ENCODE measurements at places on chromosomes 3 and 15.
A peak's percentile ranks its signal among the peaks of the same experiment; 100 is the strongest.

- no peak for DNase-seq
Measured at GRCh38 chr15:44033894-44034293, 161.2 kb downstream of the FRMD5 start.

GRCh38 chr3:37054370-37054769 lies 61.1 kb downstream of the MLH1 start:
- peak; percentile 42 for DNase-seq

DNA sequence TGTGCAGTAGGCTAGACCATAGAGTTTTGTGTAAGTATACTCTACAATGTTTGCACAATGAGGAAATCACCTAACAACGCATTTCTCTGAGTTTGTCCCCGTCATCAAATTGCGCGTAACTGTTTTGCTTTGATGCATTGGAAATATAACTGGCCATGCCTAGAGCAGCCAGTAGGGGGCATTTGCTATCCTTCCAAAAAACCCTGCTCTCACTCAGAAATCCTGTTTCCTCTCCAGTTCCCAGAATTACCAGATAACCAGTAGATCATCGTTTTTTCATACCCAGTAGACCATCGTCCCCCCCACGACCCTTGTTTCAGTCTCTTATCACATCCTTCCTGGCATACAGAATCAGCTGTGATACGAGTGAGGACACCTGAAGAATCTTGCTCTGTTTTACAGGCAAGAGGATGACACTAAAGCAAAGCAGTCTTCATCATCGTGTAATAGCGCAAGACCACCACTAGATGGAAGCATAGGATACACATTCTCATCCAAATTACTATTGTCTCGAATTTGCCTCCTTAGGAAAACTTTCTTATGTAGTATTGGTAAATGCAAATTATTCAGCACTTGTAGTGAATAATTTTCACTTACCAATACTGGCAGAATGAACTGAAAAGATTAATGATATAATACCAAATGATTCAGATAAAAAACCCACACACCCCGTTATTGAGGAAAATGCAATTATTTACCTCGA lies 4.4 kb upstream of the GABRR3 start:
- DNase-seq, result peak; percentile 57

- no peak for DNase-seq
Measured at GRCh38 chr15:66193066-66193465, 60.5 kb downstream of the MEGF11 start.

- no peak for DNase-seq
Measured at GRCh38 chr3:69304396-69304795, 81.5 kb downstream of the FRMD4B start.

- DNase-seq, result no peak
Measured at GRCh38 chr3:125959317-125960065, 9.5 kb upstream of the ROPN1B start.

- no peak for DNase-seq
Measured at GRCh38 chr15:31160740-31161495, 59.4 kb upstream of the TRPM1 start.

- no peak for DNase-seq
Measured at GRCh38 chr3:140349938-140350337, 327.9 kb upstream of the TRIM42 start.

- DNase-seq, result peak; percentile 49
Measured at GRCh38 chr15:70974004-70974832, 81.6 kb downstream of the LRRC49 start.

DNA sequence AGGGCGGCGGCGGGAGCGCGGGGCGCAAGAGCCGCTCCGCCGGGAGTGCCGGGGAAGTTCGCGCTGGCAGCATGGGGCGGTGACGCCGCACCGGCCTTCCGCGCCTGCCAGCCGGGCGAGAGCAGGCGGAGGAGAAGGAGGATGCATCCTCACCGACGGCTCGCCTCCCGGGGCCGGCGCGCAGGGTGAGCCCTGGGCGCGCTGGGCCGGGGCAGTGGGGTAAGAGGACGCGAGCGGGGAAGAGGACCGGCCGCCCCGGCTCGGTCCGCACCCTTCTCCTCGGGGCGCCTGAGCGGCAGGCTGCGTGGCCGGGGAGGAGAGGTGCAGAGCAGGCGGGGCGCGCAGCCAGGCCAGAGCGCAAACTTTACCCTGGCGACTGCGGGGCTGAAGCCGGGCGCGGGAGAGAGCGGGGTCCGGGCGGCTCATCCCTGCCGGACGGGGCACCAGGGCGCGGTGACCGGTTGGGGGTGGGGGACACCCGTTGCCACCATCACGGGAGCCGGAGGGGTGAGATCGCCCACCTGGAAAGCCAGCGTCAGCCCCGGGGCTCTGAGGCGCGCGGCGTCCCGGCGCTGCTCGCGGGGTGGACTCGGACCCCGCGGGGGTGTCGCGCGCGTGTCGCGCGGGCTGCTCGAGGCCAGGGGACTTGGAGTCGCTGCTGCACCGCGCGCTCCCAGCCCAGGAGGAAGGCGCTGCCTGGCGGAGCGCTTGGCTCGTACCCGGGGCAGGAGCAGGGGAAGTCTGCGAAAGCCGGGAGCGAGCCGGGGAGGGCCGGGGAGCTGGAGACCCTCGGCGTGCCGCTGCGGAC lies 542 bp downstream of the GABRA5 start:
- no peak for DNase-seq

- no peak for DNase-seq
Measured at GRCh38 chr3:142647856-142648255, 51.7 kb downstream of the PLS1 start.

DNA sequence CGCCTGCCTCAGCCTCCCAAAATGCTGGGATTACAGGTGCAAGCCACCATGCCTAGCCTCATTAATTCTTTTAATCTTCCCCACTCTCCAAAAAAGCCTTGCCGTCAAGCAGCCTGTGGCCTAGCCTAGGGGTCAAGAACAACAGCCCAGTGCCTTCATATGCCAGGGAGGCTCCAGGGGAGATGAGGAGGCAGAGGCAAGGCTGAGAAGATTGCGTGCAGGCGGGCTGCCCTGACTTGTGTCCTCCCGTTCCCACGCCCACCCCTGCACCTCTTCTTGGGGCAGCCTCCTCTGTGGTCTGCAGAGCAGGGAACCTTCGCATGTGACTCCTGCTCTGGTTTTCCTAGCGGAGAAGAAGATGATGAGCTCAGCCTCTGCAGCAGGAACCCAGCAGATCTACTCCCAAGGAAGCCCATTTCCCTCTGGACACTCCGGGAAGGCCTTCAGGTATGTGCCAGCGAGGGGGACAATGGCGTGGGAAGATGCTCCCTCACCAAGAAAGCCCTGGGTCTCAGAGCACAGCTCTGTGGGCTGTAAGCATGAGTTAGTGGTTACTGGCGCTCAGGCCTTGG lies 118.5 kb upstream of the ABHD17C start:
- DNase-seq, result no peak

GRCh38 chr3:118544458-118544857 lies 490.2 kb downstream of the IGSF11 start:
- no peak for DNase-seq

DNA sequence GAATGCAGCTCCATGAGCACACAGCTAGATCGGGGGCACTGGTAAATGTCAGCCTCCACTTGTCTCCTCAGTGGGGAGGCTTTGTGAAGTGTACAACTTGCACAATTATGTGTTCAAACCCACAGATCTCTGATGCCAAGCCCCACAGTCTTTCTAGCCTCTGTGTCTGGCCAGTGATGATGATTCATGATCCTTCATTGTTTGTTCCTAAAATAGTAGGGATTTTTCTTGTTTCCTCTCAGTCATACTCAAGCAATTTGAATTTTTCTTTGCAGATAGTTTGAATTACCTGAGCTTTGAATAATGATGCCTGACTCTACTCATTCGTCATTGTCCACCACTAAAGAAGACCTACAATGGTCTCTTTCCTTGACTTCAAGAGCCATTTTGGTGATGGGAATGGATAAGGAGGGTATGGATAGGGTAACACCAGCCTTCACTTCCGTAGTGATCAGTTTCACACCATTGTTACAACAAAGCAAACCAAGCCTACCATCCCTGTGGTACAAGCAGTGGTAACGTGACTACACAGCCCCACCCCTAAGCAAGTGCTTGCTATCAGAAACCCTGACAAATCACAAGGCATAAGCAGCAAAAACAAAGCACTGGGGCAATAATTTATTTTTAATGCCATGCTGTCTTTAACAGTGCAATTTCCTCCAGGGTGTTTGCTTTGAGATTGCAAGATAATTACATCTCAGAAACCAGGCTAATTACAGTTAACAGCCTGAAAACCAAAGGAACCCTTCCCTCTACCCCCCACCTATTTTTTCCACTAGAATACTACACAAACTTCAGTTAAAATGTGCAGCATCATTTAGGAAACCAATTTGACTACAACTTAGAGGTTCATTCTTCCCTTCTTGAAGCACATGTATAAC lies 114.1 kb upstream of the PPP2R3A start:
- DNase-seq, result no peak

DNA sequence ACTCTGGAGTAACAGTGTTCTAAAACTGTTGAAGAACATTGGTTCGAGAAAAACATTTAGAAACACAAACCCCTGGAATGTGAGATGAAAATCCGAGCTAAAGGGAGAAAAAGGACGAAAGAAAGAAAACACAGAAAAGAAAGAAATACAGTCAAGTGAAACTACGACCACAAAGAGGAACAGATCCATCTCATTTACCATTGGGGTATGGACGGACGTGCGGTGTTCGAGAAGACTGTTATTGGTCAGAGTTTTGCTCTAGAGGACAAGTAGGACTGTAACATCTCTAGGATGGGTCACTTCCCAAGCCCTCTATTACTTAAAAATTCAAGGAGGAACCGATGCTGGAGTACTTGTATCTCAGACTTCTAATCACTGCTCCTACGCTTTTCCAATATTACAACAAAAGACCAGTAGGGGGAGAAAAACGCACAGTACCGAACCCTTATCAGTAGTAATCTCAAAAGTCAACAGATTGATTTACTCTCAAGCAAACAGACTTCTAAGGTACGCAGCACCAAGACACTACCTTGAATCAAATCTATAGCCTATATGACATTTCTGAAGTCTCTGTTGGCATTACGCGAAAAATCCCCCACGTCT lies 1.1 kb upstream of the PIK3CA start:
- DNase-seq, result peak; percentile 25

GRCh38 chr3:187702507-187703033 lies at the start of gene RTP2:
Gene RTP2, minus strand, starts transcription at chr3:187702557. Its CDS starts 429 bp downstream, at chr3:187702128.
- no peak for DNase-seq

- DNase-seq, result no peak
Measured at GRCh38 chr3:136255672-136256406, 5.7 kb downstream of the PCCB start.

DNA sequence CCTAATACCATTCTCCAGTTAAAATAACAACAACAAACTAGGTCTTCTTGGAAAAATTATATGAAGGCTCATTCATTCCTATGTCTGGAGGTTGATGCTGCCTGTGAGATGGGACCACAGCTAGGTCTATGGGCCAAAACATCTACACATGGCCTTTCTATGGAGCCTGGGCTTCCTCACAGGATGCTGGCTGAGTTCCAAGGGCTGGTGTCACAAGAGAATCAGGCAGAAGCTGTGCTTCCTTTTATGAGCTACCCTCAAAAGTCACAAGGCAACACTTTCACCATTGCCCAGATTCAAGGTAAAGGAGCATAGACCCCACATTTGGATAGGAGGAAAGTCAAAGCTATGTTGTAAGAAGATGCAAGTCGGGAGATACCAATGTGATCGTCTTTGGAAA lies 4.6 kb upstream of the RTP2 start:
- DNase-seq, result no peak

All from AG09309 (cell line).